ENCODE measurements at places on chromosomes 11 and 22.
A peak's percentile ranks its signal among the peaks of the same experiment; 100 is the strongest.

GRCh38 chr11:69213316-69213715 lies 57.6 kb downstream of the SMIM38 start:
- DNase-seq = peak; percentile 41

DNA sequence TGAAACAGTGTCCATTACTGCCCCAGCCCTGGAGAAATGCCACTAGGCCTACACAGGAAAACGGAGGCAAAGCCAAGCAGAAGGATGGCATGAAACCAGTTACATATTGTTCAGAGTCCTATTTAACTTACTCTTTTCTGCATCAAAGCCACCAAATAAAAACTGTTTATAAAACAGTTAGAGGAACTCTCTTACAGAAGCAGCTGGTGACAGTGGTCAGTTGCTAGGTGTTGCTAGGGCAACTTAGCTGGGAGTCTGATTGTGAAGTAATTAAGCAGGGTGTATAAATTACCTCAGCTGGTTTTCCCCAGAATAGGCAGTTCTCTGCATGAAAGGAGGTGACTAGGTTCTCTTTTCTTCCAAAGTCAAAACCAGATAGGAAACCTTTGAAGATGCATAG lies 115.6 kb upstream of the ZBED5 start:
- DNase-seq = no peak

- no peak for DNase-seq
These were observed 41.9 kb upstream of the DDI1 start for GRCh38 chr11:103994518-103994917.

DNA sequence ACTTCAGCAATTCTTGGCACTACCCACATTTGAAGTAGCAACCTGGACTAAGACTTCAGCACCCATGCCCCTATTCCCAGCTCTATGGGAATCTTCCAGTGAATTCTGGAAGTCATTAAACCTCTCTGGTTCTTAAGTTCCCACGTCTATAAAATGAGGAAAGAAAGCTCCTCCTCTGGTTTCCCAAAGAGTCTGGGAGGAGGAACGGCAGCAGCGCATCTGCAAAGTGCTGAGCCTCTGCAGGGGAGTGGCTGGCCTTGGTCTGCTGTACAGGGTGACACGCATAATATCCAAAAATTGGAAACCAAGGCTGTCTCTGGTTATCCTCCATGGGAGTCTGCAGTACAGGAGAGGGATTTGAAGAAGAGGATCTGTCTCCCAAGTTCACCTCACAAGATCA lies 73.6 kb upstream of the TP53I11 start:
- DNase-seq = no peak

- DNase-seq = peak; percentile 19
These were observed 437 bp downstream of the KIAA0930 start for GRCh38 chr22:45240104-45240809.

DNA sequence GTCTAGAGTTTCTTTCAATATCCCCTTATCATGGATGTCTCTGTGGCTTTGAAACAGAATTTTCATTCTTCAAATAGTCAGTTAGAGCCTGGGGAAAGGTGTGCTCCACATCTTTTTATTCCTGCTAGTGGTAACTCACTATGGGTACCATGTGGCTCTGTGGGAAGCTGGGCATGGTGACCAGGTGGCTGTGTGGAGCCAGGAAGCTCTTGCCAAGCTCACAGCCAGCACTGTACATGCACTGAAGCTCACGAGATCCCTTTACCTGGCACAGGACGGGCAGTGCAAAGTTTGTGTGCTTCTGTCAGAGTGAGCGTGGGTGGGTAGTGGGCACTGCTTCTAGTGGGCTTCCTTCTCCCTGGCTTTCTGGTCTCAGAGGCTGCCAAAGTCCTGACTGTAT lies 6.3 kb upstream of the KDM4F start:
- DNase-seq = no peak

DNA sequence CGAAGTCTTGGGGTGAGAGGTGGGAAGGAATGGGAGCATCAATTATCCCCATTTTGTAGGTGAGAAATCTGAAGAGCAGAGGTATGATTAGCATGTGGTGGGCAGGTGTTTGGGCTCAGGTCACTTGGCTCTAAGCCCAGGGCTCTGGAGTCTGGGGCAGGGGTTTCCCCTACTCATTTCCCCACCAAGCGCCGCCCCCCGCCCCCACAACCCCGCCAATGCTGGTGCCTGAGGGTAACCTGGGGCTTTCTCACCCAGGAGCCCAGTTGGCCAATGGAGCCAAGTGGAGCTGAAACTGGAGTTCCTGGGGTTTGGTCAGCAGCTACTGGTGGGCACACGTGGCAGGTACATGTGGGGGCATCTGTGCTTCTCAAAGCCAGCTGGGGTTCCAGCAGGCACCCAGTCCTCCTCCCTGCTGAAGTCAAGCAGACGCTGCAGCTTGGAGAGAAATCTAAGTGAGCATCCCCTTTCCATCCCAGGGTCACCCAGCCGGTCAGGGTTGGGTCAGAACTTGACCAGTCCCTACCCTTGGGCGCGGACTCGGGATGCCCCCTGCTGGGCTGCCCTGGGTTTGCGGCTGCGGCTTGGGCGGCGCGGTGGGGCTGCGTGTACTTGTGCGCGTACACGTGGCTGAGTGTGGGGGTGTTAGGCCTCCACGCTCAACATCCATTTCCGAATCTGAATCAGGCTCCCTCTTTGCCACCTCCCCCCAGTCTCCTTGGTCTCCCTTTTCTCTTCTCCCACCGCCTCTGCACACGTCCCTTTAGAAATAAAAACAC lies 1.7 kb upstream of the CHRM1 start:
- peak; percentile 43 for DNase-seq

DNA sequence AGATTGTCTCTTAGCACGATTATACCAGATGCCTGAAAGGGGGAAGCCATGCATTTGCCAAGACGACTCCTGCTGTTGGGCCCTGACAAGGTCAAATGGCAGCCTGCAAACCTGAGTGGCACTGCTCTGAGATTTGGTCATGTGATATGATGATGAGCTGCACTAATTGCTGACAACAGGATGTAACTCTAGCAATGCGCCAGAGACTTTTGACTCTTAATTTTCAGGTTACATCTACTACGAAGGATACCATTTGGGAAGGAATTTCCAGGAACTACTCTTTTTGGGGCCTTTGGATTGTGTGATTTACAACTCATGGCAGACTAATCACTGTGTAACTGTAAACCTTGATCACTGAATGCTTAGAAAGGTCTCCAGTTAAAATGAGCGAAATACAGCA lies 13.1 kb downstream of the TREH start:
- DNase-seq = no peak

GRCh38 chr11:103744496-103745153 lies 291.8 kb upstream of the DDI1 start:
- DNase-seq = no peak

- no peak for DNase-seq
These were observed 14.5 kb downstream of the FEZ1 start for GRCh38 chr11:125481531-125481930.

GRCh38 chr22:31588970-31589675 lies 72.9 kb downstream of the PISD start:
- DNase-seq = no peak

DNA sequence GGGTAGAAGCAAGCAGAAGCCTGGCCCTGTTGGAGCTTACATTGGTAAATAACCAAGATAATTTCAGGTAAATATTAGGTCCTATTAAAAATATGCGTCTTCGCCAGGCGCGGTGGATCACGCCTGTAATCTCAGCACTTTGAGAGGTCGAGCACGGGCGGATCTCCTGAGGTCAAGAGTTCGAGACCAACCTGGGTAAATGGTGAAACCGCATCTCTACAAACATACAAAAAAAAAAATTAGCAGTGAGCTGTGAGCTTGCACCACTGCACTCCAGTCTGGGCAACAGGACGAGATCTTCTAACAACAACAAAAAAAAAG lies 529 bp upstream of the SULT4A1 start:
- no peak for DNase-seq

DNA sequence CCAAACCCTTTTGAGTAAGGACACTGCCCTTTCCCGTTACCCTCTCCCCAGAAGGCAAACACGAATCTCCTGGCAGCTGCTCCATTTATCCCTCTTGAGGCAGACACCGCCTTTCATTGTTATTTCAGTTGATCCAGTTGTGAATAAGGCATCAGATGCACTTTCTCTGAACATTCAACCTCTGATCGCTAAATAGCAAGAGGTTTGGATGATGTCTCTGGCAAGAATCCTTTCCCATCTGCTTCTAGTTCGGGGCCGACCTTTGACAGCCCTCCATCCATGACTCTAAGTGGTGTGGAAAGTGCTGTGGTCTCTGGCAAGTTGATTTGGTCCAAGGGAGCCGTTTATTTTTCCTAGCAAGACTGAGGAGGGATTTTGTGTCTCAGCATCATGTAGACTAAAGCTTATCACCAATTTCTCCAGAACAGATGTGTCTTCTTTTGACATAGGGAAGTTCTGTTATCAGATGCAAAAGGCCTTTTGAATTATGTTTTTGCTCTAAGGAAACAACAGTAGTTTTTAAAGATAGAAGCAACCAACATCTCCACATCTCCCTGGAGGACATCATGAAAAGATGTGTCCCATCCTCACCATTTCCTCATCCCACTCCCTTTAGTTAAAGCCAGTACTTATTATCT lies 123.6 kb downstream of the CCDC34 start:
- DNase-seq = no peak

DNA sequence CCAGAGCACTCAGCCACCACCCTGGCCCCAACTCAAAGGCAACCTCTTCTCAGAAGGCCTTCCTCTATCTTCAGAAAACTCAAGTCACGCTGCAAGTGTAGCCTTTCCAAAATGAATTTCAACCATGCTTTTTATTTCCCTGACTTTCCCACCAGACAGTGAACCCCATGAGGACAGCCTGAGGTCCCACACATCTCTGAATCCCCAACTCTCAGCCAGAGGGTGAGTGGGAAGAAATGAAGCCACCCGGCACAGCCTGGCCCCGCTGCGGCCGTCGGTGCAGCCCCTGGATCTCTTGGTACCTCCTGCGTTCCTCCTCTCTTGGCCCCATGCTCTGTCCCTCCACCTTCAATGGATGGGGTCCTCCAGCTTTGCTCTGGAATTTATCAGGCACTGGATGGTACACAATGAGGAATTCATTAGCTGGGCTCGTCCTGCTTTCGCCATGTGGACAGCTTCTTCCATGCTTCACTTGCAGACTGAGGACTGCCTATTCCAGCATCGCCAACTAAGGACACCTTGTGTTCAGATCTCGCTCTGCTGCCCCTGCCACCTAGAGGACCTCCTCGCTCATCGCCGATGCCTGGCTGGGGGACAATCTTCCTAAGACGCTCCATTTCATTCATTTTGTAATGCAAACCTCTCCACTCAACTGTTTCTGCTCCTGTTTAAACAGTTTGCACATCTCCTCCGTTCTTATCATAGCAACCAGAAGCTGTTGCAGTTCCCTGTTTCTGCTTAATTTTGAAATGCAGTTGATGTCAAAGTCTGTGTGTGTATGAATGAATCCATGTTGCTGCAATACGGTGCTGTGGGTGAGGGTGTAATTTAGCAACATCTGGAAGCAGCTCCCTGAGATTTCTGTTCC lies 672.1 kb downstream of the TBC1D22A start:
- no peak for DNase-seq

DNA sequence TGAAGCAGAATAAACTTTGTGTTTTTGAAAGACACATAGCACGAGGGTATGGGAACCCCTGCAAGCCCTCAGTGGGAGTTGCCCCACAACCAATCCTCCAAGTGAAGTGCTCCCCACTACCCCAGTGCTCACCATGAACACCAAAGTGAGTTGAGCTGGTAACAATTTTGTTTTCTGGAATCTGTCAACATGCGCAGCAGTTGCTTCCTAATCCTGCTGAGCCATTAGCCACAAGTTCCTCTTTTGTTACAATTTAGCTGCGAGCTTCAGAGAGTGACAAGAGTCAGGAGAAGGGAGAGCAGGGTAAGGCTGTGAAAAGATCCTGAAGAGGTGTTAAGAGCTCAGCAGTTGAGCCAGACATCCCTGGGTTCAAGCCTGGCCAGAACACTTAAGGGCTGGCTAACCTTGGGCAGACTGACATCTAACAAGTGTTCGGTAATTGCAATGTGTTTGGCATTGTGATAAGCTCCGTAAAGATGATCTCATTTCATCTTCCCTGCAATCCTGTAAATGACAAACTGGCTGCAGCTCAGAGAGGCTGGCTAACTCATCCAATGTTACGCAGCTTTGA lies 24.1 kb upstream of the ASPHD2 start:
- DNase-seq = no peak

DNA sequence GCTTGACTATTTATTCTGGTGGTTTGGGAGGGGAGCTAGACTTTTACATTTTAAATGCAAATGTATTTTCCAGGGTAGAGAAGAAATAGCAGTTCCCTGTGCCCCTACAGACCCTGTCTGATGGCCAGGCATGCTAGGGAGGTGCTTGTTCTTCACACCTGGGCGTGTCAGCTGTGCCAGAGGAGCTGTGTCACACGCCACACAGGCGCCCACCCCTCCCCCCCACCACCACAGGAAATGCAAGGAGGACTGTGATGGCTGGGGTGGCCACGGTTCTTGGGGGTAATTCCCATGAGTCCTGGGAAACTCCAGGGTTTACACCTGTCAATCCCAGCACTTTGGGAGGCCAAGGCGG lies 82.2 kb downstream of the FLI1 start:
- peak; percentile 31 for DNase-seq

GRCh38 chr11:14451825-14452224 lies 47.8 kb downstream of the COPB1 start:
- DNase-seq = no peak

- DNase-seq = peak; percentile 93
These were observed 57.9 kb downstream of the SYTL2 start for GRCh38 chr11:85752890-85753581.

DNA sequence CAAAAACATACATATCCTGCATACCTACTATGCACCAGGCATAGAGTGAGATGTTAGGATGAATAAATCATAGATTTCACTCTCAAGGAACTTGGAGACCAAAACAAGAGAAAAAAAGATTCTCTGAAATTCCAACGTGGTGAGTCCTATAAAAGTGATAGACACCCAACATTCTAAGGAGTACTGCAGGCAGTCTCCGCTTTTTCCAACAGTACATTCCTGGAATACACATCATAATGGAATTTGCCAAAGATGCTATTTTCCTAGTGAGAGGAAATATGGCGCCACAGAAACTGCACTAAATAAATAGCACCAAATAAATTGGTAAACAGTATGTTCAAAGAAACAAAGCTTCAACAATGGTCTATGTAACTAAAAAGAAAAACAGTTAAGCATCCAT lies 6.0 kb downstream of the TMEM123 start:
- DNase-seq = no peak

- peak; percentile 88 for DNase-seq
These were observed 12.9 kb upstream of the CDKN1C start for GRCh38 chr11:2898366-2899079.

All from activated CD4-positive, alpha-beta T cell treated with anti-CD3 and anti-CD28 coated beads, Interleukin-10, Interleukin-2, amounts not matched to agents 100 ng/mL and 50 ng/mL, durations not matched to agents 16 hours and 8 hours (primary cell).